Stimulated activated CD4-positive, alpha-beta T cell treated with anti-CD3 and anti-CD28 coated beads, Interleukin-1b, Interleukin-23, amount 100 ng/mL, for 1 hour (primary cell): ENCODE measurements at places on chromosomes 7 and 10.

DNA sequence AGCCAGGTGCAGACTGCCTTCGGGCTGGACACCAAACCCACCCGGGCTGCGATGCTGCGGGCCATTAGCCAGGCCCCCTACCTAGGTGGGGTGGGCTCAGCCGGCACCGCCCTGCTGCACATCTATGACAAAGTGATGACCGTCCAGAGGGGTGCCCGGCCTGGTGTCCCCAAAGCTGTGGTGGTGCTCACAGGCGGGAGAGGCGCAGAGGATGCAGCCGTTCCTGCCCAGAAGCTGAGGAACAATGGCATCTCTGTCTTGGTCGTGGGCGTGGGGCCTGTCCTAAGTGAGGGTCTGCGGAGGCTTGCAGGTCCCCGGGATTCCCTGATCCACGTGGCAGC, 50.0 kb downstream of the VWA2 start:
- DNase-seq = no peak

DNA sequence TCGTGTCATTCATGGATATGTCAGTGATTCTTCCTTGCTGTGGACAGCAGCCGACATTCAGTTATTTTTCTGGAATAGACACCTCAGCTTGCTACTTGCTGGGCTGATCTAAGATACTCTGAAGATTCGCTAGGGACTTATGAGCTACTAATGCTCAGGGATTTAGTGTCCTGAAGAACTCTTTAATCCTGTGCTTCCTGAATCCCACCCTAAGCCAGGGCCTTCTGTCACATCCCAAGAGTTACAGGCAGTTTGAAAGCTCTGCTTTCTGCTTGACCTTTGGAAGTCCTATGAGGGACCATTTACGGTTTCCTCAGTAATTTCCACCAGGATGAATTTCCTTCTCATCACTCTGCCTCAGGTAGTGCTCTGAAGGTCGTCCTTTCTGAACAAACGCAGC, at the start of gene PDE6C:
PDE6C (plus strand) TSS at position 227 of the 400 bp plus-strand sequence. CDS start 189 bp downstream, outside the sequence.
- no peak for DNase-seq

DNA sequence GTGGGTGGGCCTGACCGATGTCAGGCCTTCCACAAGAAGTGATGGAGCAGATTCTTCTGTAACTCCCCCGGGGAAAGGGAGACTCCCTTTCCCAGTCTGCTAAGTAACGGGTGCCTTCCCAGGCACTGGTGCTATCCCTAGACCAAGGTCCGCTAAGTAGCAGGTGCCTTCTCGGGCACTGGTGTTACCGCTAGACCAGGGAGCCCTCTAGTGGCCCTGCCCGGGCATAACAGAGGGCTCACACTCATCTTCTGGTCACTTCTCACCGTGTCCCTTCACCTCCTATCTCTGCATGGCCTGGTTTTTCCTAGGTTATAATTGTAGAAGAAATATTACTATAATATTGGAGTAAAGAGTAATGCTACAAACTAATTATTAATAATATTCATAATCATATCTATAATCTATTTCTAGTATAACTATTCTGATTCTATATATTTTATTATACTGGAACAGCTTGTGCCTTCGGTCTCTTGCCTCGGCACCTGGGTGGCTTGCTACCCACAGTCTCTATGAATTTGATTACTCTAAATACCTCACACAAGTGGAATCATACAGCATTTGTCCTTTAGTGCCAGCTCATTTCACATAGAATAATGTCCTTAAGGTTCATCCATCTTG, 1378.7 kb downstream of the XPNPEP1 start:
- no peak for DNase-seq

- DNase-seq = no peak
Measured at GRCh38 chr10:116873134-116873533, 23.8 kb downstream of the ENO4 start.

DNA sequence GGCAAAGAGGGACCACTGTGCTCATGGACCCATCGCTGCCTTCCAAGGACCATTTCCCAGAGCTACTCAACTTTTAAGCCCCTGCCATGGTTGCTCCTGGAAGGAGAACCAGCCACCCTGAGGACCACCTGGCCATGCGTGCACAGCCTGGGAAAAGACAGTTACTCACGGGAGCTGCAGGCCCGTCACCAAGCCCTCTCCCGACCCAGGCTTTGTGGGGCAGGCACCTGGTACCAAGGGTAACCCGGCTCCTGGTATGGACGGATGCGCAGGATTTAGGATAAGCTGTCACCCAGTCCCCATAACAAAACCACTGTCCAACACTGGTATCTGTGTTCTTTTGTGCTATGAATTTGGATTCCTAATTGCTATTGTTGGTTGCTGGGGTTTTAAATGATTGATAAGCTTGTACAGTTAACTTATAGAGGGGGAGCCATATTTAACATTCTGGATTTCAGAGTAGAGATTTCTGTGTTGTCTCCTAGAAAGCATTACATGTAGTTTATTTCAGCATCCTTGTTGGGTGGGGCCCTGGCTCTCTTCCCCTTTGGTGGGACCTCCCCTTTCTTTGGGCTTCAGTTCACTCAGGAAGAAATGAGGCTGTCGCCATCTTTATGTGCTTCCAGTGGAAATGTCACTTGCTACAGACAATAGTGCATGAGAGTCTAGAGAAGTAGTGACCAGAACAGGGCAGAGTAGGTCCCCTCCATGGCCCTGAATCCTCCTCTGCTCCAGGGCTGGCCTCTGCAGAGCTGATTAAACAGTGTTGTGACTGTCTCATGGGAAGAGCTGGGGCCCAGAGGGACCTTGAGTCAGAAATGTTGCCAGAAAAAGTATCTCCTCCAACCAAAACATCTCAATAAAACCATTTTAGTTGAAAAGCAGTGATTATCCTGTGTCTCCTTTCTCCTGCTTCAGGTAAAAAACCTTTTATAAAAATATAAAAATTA, 19.4 kb downstream of the LAT2 start:
- no peak for DNase-seq

DNA sequence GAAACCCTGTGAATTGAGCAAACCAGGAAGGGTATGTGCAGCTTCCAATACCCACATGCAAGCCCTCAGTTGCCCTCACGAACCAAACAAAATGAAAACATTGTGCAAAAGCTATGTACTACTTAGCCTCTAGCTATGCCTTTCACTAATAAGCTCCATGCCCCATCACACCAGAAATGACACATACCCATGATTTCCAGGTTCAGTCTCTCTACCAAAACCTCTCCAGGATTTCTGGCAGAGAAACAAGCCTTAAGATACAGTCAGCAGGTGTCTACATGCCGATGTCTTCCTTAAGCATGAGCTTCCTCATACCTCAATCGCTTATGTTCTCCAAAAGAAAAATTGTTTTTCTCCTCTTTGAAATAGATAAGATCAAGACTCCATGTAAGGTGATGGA, 527.8 kb upstream of the AUTS2 start:
- no peak for DNase-seq

DNA sequence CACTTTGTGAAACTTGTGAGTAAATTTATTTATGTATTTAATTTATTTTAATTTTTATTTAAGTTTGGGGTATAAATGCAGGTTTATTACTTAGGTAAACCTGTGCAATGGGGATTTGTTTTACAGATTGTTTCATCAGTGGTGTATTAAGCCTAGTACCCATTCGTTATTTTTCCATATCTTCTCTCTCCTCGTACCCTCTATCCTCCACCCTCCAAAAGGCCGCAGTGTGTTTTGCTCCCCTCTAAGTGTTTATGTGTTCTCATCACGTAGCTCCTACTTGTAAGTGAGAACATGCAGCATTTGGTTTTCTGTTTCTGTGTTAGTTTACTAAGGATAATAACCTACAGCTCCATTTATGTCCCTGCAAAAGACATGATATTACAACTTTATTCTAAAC, 145.4 kb upstream of the SMIM30 start:
- no peak for DNase-seq

DNA sequence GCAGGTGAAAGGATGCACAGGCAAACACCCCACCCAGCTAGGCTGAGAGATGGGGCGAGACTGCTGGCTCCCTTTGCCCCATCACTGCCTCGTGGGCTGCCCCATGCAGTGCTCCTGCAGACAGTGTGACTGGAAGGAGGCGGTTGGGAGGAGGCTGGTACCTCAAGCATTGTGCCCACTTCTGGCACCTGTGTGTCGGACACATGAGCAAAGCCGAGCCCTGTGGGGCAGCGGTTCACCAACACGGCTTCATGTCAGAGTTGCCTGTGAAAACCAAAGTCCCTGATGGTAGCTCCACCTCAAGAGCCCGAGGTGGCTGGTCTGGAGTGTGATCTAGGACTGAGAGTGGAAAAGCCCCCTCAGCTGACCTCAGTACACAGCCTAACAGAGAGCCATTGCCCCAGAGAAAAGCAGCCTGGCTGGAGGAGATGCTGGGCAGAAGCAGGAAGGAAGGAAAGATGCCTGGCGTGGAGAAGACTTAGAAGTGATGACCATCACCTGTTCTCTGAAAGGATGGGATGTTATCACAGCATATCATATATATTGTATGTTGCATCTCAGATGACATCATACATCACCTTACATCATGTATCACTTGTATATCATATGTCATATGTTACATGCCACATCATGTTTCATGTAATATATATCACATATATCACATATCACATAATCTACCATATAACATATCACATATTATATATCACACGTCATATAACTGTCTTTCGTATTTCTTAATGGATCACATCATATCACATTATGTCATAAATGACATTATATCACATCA, 75.6 kb downstream of the ADCY1 start:
- no peak for DNase-seq

DNA sequence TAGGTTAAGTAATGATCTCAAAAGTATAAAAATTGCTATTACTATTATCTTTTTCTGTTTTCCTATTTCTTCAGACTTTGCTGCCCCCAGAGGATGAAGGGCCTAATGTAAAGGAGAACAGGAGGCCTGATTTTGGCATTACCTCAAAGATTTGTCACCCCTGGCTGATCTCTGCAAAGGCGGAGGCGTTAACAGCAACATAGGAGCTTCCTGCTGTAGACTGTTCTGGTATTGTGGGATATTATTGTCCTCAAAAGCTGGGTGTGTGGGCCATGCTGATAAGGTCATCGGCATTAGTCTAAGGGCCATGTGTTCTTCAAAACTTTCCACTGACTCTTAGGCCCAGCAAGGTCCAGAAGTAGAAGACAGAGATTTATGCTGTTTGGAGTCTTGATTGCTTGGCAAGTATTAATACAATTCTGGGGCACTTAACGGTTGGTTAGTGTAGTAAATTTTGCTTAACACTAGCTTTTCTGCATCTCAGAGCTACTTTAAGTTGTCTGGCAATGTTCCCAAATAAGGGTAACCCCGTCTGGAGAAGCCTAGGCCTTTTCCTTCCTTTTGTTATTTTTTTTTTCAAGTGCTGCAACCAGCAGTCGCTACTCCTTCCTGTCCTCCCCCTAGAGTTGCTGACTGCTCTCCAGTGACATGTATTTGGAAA, 14.0 kb upstream of the ENTPD1 start:
- DNase-seq = no peak

GRCh38 chr7:158067219-158067930, 520.2 kb downstream of the PTPRN2 start:
- no peak for DNase-seq

DNA sequence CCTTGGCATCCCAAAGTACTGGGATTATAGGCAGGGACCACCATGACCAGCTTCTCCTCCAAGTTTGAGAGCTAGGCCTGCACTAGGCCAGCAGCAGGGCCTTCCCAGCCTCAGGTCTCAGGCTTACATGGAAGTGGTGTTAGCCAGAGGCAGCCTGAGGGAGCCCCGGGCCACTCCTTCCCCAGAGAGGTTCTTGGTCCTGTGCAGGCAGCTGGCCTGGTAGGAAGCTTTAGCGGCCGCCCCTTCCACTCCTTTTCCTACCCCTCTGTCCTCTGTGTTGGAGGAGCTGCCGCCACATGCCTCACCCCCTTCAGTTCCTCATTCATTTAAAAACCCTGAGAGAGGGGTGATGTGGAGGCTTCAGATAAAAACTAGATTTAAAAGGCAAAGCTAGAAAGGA, 40.3 kb downstream of the TSPAN15 start:
- DNase-seq = no peak

- no peak for DNase-seq
Measured at GRCh38 chr10:120735315-120735714, 115.8 kb upstream of the WDR11 start.

DNA sequence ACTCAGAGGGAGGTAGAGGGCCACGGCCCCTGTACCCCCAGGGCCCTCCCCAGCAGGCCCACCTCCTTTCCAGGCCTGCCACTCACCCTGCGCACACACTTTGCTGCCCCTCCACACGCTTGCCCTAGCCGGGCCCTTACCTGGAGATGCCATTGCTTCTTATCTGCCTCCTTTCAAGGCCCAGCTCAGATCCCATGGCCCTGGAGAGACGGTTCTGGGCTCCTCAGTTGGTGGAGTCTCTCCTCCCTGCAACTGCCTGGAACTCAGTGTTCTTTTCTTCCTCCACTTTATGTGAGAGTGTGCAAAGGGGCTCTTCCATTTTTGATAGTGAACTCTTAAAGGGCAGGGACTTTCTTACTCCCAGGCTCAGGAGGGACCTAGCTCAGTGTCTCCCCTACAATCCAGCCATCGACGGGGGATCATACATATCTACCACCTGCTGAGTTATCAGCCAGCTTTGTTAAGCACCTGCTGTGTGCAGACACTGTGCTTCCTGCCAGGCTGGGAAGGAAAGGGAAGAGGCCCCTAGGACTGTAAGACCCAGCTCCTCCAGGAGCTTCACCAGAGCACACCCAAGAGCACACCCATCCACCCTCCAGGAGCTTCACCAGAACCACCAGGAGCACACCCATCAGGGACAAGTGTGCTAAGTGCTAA, 89.3 kb upstream of the MACROH2A2 start:
- no peak for DNase-seq

DNA sequence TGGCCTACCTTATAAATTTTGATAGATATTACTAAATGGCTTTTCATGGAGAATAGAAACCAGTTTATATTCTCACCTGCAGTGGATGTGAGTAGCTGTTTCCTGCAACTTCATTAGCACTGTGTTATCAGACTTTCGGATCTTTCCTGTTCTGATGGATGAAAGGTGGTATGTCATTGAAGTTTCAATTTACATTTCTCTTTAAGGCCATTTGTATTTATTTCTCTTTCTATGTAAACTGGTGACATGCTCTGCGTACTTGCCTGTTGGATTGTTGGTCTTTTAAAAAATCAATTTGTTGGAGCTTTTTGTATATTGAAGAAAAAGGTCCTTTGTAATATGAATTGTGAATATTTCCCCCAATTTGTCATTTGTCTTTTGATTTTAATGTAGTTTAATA, 95.8 kb upstream of the STRIP2 start:
- no peak for DNase-seq

DNA sequence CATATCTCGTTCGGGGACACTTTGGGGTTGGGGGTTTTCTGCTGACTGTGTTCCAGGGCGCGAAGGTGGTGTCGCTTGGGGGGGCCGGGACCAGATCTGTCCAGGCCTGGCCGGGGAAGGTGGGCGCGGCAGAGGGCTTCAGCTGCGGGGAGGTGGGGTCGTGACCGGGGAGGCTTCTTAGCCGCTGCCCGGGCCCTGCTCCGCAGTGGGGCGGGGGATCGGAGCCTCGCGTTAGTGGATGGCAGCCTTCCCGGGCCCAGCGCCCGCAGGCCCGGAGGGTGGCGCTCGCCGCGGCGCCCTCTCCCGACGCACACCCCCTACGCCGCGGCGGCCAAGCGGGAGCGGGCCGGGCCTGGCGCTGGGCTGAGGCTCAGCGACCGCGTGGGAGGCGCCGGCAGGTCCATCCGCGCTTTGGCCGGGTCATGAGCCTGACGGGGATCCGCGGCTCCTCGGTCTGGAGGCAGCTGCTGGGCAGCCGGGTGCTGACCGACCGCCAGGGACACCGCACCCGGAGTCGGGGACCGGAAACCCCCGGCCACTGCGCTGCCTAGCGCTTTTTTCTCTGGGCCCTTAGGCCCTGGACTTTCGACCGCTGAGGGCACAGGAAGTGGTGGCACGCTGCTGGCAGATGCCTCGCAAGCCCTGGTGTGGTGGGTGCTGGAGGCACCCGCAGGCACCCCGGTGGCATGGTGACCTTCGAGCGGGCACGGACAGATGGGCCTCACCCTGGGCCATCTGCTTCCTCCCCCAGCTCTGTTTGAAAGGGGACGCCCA, 1.2 kb downstream of the AGAP3 start:
- DNase-seq = no peak
